Suppressor macrophage treated with lipopolysaccharide for 4 hours (primary cell): ENCODE measurements at places on chromosomes 1 and 21.

DNA sequence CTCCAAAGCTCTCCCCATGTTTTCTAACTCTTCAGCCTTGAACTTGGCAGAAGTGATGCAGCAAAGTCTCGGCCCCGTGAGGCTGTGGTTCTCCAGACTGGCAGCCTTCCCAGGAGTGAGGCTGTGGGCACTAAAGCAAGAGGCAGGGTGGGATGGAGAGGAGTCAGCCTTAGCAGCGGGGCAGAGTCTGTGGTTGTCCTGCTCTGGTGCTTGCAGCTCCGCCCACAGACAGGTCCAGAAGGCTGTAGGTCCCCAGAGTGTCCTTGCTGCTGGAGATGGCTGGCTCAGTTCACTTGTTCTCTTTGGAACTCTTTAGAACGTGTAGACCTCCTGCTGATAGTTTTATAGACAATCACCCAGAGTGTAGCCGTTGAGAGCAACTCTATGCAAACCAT is 142.6 kb downstream of the AJAP1 start:
- no peak for DNase-seq

DNA sequence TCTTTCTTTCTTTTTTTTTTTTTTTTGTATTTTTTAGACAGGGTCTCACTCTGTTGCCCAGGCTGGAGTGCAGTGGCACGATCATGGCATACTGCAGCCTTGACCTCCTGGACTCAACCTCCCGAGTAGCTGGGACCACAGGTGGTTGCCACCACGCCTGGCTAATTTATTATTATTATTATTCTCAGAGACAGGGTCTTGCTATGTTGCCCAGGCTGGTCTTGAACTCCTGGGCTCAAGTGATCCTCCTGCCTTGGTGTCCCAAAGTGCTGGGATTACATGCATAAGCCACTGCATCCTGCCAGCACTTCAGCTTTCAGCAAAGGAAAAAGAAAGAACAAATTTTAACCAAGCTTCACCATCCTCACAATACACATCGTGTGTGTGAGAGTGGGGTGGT is 97.9 kb upstream of the SERBP1 start:
- DNase-seq = no peak

DNA sequence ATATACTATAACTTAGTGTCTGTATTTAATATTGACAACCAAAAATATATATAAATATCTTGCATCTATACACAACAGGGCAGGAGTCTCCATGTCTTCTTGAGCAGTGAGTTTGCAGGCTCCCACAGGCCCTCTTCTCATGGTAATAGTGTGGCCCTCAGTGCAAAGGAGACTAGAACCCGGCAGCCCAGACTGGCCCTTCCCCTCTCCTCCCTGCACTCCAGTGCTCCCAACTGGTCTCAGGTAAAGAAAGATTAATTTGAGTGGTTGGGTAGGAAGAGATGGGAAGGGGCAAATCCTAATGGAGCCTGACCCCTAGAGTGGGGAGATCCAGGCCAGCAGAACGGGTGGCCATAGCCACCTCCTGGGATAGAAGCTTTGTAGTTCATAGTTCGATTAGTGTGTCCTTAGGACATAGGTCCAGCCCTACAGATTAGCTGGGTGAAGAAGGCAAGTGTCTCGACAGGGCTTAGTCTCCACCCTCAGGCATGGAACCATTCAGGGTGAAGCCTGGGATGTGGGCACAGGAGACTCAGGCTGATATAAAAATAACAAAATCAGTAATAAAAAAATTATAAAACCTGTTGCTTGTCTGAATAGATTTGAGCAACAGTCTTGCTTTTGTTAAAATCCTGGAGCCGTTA is 32.3 kb downstream of the SLC2A1 start:
- no peak for DNase-seq

- no peak for DNase-seq
Measured at GRCh38 chr21:32099812-32100416, 178.9 kb downstream of the MIS18A start.

GRCh38 chr21:45440736-45441350 is 35.9 kb downstream of the COL18A1 start:
- DNase-seq = no peak

DNA sequence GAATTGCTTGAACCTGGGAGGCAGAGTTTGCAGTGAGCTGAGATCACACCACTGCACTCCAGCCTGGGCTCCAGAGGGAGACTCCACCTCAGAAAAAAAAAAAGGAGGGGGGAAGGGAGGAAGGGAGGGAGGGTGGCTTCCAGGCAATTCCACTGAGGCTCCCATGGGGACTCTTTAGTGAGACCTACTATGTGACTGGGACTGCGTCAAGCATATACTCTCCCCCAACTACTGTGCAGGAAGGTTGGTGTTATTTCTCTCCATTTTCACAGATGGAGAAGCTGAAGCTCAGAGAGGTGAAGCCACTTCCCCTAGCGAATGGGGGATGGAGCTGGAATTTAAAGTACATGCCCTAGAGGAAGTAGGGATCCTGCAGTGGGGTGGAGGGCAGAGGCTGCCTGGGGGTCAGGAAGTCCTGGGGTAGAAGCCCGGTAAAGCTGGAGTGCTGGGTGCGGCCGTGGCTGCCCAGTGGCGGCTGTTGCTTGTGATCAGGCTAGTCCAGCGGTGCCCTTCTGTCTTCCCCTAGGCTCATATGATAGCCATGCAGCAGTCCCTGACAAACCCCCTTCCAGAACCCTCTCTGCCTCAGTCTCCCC is 40.3 kb downstream of the RAP1GAP start:
- DNase-seq = no peak

- peak; percentile 25 for DNase-seq
Measured at GRCh38 chr1:178877896-178878295, 7.0 kb upstream of the ANGPTL1 start.

DNA sequence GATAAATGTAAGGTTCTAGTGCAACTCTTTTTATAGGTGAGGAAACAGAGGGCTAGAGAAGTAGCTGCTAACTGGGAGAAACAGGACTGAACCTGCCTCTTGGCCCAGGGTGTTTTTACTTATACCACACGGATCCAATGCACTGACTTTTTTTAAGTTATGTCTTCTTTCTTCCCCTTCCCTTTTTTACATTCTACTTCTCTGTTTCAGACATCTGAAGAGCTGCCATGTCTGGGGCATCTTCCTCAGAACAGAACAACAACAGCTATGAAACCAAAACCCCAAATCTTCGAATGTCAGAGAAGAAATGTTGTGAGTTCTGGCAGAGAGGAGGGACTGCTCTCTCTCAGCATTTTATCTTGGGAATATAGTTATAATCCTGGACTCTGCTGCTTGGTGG is 1.4 kb downstream of the PFKFB2 start:
- peak; percentile 51 for DNase-seq

GRCh38 chr1:169345511-169345910 is 22.1 kb downstream of the NME7 start:
- DNase-seq = no peak

DNA sequence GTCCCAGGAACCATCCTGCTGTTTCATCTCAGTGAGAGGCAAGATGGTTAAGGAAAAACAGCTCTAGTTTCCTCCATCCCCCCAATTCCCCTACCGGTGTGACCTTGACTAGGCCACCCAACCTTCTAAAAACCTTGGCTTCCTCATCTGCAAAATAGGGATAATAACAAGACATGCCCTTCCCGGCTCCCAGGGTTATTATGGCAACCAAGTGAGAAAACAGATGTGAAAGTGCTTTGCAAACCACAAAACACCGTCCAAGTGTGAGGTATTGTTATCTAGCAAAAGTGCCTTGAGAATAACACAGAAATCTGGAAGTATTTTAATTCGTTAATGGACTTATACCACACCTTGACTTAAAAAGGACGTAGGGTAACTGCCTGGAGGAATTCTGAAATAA is 62.7 kb downstream of the ITPKB start:
- DNase-seq = no peak

DNA sequence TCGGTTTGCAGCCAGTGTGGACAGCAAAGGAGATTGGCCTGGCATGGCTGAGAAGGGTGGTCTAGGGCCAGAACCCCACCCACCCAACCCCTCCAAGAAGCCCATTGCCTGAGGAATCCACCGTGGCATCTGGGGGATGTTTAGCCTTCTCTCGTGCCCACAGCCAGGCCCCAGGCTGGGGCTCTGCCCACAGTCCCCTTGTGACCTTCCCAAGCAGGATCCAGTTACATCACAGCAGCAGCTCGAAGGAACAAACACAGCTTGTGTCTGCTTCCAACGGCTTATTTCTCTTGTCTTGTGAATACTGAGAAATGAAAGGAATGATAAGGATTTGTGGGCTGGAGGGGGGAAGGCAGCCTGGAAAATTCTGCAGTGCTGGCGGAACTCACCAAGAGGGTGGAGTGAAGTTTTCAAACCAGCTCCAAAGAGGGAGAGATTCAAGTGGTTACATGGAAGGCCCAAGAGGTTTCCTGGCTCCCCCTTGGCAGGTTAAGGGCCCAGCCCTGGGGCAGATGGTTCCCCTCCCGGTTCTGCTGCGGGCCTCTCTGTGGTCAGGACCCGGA is 61.6 kb downstream of the DHRS3 start:
- peak; percentile 34 for DNase-seq

- no peak for DNase-seq
Measured at GRCh38 chr21:18549214-18549905, 145.8 kb upstream of the TMPRSS15 start.

DNA sequence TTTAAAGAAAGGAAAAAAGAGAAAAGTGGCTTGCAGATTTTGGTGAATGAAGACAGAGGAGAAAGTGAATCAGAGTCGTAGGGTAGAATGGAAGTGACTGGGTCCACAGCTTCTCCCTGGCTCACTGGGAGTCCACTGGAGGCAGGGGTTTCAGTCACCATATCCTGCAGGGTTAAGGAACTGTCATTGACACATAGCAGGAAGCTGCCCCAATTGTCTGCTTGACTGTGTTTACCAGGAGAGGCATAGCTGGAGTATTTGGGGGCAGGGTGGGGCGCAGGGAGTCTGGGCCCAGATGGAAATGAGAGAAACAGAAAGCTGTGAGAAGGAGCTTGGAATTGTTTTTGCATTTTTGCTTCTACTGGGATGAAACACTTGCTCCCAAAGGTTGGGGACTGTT is 228.8 kb upstream of the CSF3R start:
- DNase-seq = no peak

GRCh38 chr1:115012006-115012405 is 17.6 kb upstream of the TSHB start:
- no peak for DNase-seq

- no peak for DNase-seq
Measured at GRCh38 chr1:8641377-8641997, 176.0 kb downstream of the RERE start.

- no peak for DNase-seq
Measured at GRCh38 chr1:111404588-111404987, 22.9 kb downstream of the OVGP1 start.

- DNase-seq = no peak
Measured at GRCh38 chr21:37811711-37812110, 104.5 kb downstream of the KCNJ6 start.

DNA sequence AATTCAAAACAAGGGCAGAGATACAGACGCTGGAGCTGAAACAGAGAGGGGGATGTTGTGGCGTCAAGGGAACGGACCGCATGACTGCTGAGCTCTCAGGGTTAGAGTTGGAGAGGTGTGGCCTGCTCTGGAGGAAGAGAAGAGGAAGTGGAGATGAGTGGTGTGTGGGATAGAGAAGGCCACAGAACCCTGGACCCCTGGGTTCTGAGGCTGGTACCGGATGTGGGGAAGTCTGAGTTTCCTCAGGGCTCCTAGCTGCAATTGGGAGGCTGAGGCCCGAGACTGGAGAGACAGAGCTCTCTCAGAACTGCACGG is 1.8 kb downstream of the BCAN start:
- DNase-seq = peak; percentile 44

DNA sequence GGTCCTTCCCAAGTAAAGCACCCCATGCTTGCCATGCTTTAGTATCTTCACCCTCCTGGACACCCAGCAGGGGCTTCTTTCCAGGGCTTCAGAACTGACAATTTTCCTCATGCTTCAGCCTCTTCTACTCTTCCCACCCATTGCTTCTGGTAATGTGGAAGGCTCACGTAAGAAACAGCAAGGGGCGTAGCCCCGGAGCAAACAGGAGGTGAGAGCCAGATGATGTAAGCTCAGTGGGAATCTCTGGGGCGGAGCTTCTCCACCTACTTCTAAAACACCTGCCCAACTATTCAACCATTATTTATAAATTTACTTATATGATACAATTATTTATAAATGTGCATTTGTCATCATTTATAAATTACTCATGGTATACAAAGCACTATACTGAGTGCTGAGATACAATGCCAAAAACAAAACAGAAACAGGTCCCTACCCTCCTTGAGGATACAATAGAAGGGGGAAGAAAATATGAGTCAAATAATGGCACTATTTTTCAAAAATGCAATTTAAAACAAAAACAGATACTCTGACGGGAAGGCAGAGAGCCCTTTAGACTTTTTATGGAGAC is 140.1 kb upstream of the CAMK1G start:
- no peak for DNase-seq

GRCh38 chr1:230569201-230569600 is 73.1 kb upstream of the COG2 start:
- DNase-seq = no peak
